ENCODE measurements at places on chromosomes 3 and 15. TPM values are rescaled to one million over a fixed set of nuclear protein-coding genes. Genes with fewer than 3 reads are reported as not detected.

GRCh38 chr15:92074101-92074500, 220.6 kb downstream of the SLCO3A1 start:
- no peak overlapping the region for H3K27ac ChIP-seq
- peaks cover 85% of the 10 kb centered on the region for H3K4me1 ChIP-seq
- no peak overlapping the region for H3K4me3 ChIP-seq
- DNase-seq = no peak
- no peaks in the 10 kb centered on the region for H3K36me3 ChIP-seq

- DNase-seq = peak; percentile 28
- no peak overlapping the region for H3K27ac ChIP-seq
- H3K4me3 ChIP-seq = no peak overlapping the region
- no peaks in the 10 kb centered on the region for H3K27me3 ChIP-seq
- H3K36me3 ChIP-seq = no peaks in the 10 kb centered on the region
These were observed 17.2 kb upstream of the GNB5 start for GRCh38 chr15:52208306-52208946.

DNA sequence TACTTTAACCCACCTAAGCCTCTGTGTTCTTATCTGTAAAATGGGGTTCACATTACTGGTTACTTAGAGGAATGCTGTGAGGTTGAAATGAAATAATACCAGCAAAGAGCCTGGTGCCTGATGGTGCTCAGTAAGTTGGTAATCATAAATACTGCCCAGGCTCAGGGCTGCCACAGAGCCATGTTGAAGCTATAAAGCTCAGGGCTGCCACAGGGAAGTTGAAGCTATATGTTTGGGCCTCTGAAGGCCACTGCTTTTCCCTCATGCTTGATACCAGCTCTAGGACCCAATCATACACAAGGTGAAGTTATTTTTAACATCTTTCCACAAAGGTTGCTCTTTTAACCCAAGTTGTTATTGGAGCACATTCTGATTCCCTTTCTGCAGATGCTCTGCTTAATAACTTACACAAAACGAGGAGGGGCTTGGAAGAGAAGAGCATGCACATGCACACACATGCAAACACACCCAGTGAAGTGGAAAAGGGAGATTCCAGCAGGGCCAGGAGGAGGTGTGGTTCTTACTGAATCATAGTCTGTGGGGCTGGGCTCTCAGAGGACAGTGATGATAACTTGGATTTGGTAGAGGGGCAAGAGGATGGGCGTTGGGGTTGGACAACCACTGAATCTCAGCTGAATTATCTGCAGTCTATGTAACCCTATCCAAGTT, 17.4 kb downstream of the PARP14 start:
- no peak overlapping the region for H3K27ac ChIP-seq
- H3K27me3 ChIP-seq = no peaks in the 10 kb centered on the region
- H3K4me3 ChIP-seq = no peak overlapping the region
- no peaks in the 10 kb centered on the region for H3K4me1 ChIP-seq

Gene PRR20G
- total RNA-seq = not detected

Gene SCN11A
- 0.09 TPM for total RNA-seq
